A172 (cell line): ENCODE measurements at places on chromosomes 12 and 14.

- no peak for DNase-seq
These were observed 94.3 kb downstream of the TNFAIP2 start for GRCh38 chr14:103217538-103217937.

GRCh38 chr12:105279460-105280056, 43.6 kb upstream of the APPL2 start:
- DNase-seq = no peak

DNA sequence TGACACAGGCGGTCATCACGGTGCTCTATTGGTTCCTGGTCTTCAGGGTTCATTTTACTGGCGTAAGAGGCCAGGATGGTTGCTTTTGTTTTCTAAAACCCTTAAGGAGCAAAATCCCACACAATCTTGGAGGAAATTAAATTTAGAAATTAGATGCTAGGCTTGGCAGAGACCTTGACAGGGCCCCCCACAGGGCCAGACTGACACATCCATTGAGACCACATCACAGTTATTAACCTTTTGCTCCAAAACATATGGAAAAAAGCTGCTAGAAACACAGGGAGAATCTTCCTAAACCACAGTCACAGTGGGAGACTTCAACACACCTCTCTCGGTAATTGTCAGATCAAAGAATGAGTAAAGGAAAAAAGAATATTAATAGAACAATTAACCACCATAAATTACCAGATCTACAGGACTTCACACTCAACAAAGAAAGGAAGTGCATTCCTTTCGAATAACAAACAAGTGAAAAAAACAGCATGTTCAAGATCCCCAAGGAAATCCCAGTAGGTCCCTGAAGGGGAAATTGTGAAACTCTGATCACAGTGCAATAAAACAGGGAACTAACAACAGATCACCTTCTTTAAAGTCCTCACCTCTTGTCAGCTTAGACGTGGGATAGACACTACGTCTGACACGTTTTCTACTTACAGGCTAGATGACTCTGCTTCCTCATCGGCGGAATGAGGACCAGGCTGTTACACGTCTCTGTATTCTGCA, 40.2 kb upstream of the TMEM179 start:
- no peak for DNase-seq

DNA sequence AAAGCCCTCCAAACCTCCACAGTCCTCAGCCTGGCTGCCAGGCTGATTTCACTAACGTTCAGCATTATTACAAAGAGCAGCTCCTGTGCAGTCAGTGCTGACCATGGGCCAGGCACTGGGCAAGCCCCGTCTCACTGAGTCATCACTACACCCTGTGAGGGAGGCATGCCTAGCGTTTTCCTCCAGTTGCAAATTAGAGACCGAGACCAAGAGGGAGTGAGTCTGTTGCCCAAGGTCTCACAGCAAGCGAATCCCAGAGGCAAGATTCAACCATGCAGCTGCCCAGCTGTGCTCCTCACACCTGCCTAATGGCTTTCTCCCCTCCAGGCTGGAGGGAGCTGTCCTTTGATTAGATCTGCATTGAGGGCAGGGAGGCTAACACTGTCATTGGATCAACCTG, 229.3 kb upstream of the LHX5 start:
- DNase-seq = peak; percentile 41
